Epithelial cell of esophagus (primary cell): ENCODE measurements at places on chromosomes 4 and X.

DNA sequence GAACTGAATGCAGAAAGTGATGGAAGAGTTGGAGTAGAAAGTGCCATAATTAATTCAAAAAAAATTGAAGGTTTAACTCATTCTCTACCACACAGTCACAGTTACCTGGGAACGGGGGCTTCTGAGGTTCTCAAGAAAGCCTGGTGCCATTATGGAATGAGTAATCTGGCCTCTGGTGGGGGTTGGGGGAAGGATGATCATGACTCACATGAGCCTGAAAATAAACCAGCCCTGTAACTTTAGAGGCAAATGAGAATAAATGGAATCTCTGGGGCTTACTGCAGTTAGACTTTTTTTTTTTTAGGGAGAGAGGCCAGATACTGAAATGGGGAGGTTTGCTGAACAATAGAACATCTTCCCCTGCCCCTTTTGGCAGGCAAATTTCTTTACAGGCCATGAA is 55.3 kb downstream of the SOD3 start:
- peak; percentile 79 for DNase-seq

DNA sequence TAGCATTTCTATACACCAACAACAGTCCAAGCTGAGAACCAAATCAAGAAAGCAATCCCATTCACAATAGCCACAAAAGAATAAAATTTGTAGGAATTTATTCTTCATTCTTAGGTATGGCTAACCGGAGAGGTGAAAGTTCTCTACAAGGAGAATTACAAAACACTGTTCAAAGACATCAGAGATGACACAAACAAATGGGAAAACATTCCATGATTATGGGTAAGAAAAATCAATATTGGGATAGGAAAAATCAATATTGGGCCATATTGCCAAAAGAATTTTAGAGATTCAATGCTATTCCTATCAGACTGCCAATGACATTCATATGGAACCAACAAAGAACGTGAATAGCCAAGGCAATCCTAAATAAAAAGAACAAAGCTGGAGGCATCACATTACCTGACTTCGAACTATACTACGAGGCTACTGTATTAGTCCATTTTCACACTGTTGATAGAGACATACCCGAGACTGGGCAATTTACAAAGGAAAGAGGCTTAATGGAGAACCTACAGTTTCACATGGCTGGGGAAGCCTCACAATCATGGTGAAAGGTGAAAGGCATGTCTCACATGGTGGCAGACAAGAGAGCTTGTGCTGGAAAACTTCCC is 49.1 kb downstream of the NCAPG start:
- DNase-seq: no peak

DNA sequence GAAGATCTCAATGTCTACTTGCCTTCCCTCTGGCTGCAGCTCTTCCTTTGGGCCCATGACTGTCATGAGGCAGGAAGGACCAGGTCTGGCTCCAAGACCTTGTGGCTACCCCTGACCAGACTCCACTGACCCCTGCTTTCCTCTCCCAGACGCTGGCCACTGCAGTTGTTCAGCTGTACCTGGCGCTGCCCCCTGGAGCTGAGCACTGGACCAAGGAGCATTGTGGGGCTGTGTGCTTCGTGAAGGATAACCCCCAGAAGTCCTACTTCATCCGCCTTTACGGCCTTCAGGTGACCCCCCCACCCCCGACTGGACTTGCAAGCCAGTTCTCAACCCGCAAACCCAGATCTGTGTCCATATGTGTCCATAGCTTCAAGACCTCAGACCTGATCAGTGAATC is 535 bp downstream of the WAS start:
- DNase-seq: no peak

GRCh38 chr4:70718811-70719604 is 2.8 kb upstream of the RUFY3 start:
- peak; percentile 90 for DNase-seq

DNA sequence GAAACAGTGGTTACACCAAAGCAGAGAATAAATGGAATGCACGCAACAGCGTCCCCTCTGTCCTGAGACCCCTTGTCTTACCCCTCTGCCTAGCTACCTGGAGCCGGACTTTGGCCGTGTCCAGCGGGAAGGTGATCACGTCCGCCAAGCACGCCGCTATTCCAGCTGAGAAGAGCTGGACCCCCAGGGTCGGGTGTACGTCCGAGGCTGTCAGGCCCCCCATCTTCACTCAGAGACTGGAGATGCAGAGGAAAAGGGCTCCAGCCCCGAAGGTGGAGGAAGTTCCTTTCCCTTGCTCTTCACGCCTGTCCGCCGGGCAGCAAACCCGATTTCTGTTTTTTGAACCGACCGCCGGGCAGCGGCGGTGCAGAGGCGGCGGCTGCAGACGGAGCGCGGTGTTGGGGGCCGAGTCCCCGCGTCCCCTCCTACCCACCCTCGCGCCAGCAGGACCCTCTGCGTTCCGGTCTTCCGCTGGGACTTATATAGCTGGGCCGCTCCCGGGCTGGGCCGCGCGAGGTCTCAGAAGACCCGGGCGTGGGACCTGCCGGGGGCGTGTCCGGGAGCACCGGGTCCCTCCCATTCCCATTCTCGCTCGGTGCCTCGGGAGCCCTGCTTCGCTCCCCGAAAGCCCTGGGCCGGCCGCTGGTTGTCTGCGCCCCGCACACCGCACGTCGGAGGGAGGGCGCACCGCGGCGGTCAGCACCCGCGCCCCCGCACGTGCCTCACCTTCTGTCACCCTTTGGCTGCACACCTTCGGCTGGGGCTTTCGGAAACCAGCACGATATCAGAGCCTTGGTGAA is at the start of gene UCP1:
Gene UCP1, minus strand, starts transcription at position 455 of the 800 bp plus-strand sequence. Its CDS starts 232 bp downstream, at position 223.
- DNase-seq: peak; percentile 34

DNA sequence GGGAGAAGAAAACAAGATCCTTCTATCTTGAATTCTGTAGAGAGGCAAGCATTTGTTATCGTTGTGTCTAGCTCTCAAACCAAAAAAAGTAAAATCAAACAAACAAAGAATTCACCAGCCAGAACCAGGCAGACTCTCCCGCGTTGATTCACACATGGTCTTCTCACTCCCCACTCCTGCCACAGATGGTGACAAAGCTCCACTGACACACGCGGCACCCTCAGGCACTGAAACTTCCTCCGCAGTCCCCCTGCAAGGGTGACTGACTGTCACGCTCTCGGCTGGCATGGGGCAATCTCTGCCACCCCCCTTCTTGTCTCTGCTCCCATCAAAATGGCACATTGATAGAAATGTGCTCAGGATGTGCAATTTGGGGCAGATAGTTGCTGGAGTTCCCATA is 304.9 kb downstream of the DHX15 start:
- no peak for DNase-seq

DNA sequence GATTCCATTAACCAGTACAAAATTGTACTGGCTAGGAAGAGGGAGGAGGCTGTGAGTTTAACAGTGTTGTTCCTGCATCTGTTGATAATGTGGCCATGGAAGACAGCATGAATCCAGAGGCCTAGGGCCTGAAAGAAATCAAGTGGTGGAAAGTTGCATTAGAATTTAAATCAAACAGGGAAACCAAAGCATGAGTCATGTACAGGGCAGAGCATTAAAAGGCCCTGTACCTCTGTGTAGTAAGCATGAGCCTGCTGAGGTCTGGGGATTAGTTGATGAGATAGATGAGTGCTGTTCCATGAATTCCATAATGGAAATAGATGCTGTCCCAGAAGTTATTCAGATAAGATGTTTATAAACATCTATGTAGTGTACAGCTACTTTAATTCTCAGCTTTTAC is 58.3 kb downstream of the MID1IP1 start:
- DNase-seq: peak; percentile 30

DNA sequence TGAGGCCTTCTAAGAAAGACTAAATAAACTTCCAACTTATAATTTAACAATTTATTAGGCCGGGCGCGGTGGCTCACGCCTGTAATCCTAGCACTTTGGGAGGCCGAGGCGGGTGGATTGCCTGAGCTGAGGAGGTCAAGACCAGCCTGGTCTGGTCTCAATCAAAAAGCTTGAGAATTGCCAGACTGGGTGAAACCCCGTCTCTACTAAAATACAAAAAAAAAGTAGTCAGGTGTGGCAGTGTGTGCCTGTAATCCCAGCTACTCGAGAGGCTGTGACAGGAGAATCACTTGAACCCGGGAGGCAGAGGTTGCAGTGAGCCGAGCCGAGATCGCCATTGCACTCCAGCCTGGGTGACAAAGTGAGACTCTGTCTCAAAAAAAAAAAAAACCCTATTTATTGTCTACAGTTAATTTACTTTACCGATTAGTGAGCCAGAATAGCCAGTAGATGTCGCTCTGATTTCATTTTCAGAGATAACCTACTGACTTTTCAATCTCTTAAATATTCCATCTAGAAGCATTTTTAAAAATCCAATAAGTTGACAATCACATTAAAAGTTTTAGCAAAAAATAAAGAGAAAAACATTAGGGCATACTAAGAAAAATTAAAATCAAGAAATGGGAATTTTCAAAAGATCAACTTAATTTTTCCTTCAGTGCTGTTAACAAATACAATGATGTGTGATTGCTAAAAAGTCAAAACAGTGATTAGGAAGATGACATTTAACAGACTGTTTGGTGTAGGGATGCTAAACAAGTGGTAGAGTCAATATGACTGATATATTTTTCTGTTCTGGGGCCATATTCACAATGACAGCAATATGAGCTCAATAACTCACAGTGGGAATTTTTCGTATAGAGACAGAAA is 4.3 kb upstream of the SHROOM3 start:
- peak; percentile 60 for DNase-seq

- DNase-seq: no peak
These were observed 200.4 kb downstream of the ADGRL3 start for GRCh38 chr4:61400439-61401038.

DNA sequence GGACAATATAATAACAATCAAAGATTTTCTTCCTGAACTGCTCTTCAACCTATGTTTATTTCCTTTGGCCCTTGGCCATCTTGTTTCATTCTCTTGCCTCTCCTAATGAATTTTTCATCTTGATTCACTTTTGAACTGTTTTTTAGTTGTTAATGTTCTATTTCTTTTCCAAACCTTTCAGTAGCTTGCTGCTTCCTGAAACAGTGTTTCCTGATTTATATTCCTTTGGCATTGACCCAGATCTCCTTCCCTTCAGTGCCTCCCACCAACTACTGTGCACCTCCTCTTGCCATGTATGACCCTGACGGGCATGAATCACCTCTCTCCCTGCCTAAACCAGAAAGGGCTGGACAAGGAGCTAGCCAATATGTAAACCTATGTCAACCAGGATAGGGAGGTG is 25.6 kb upstream of the SPP1 start:
- peak; percentile 33 for DNase-seq

DNA sequence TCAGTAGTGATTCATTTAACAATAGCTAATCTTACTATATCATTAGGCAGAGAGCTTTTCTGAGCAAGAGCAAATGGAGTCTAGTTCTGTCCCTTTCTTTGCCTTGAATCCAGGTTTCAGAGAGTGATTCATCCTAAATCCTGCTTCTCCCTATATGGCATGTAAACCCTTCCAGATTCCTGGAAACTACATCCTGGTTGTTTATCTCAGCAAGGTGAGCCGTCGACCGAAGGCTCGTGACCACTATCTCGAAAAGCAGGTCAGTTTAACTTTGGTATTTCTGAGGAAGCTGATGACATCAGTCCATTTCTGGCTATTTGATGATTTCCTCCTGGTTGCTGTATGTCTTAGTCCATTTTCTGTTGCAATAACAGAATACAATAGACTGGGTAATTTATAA is 40.7 kb upstream of the ERVMER34-1 start:
- DNase-seq: peak; percentile 3

DNA sequence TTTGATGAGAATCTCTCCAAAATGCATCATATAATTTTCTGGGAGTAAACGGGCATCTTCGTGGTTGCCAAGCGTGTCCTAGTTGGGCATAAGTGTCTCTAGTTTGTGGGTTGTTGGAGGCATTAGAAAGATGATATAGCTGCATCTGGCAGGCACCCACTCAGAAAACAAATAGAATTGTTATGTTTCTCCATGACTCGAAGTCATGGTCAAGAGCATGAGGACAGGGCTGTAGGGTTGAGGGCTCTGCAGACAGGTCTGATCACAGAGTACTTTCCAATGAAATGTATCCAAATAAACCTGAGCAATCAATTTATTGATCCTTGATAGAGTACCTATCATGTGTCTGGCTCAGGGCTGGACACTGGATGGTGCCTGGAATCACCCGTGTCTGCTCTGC is 82.7 kb downstream of the SORCS2 start:
- DNase-seq: no peak

DNA sequence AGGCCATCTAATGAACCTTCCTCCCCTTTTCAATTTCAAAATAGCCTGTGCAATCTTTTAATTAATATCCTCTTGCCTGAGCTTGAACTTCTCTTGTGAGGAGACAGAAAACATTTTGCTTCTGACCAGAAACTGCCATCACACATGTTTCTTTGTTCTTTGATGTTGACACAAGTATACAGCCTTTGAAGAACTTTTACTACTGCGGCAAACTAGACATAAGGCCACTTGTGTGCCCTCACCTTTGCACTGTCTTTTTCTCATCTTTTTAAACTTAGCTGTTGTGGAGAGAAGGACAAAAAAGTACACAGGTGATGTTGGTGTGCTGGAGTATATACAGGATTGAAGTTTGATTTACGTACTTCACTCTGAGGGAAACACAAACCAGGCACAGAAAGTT is 116.3 kb upstream of the C1GALT1C1 start:
- no peak for DNase-seq

GRCh38 chr4:162499478-162499877 is 335.7 kb upstream of the FSTL5 start:
- DNase-seq: peak; percentile 8

DNA sequence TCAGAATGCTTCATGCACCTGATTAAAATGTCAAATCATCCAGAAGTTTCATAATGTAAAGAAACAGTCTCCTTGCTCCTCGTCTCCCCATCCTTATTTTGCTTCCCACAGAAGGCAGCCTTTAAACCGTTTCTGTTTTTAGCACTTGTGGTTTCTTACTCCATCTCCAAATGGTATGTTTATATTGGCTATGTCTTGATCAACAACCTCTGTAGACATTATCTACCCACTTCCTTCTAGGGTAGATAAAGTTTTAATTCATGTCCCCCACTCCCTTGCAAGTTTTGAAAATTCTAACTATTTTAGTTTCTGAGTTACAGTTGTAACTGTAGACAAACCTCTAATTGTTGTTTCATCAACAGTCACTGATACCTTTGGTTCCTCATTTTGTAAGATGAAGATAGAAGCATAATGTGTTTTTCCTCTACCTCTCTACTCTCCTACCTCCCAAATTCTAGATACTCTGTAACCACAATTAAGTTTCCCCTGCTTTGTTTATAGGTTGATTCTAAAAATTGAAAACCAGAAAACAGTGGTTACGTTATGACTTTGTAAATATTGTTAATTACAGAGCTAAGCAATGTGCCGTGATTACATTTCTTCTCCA is 291.7 kb upstream of the GATB start:
- no peak for DNase-seq
